ENCODE measurements at places on chromosomes 11 and 22.

GRCh38 chr11:127274328-127274676 lies 273.7 kb upstream of the KIRREL3 start:
- DNase-seq = no peak

- DNase-seq = no peak
These were observed 94.9 kb upstream of the ALX4 start for GRCh38 chr11:44404736-44405395.

- no peak for DNase-seq
These were observed 117.5 kb upstream of the RRM1 start for GRCh38 chr11:3977078-3977477.

- DNase-seq = no peak
These were observed 15.0 kb downstream of the TEAD1 start for GRCh38 chr11:12689029-12689755.

- no peak for DNase-seq
These were observed 12.3 kb downstream of the TSPAN32 start for GRCh38 chr11:2314136-2314524.

- peak; percentile 54 for DNase-seq
These were observed 5.2 kb downstream of the FXYD2 start for GRCh38 chr11:117819096-117820040.

DNA sequence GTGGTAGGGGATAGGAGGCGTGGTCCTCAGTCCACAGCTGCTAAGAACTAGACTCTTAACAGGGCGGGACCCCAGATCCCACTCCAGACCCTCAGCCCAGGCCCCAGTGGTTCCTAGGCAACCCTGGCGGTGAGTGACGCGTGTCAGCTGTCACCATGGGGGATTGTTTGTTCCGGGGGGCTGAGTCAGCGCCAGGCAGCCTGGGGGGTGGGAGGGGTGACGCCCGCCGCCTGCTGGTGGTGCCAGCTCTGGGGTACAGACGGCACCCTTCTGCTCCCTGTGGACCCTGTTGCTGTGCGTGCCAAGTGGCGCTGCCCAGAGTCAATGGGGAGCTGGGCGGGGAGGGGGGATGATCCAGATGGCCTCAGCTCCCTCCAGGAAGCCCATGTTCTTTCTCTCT lies 2.5 kb downstream of the CNIH2 start:
- DNase-seq = no peak

DNA sequence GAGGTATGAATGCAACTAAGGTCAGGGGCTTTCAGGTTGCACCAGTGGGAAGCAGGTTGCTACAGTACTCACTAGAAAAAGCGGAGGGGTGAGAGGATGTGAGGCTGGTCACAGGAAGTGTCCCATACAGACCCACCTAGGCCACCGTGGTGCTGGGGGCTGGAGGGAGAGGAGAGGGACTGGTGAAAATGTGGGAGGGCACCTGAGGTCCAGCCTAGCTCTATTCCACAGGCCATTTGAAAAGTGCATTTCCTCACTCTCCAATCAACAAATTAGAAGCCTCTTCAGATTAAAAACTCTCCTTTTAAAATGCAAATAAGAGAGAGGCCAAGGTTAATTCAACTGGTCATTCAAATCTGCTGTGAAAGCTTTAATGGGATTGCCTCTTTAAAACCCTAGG lies 38.6 kb upstream of the NCAM1 start:
- no peak for DNase-seq

DNA sequence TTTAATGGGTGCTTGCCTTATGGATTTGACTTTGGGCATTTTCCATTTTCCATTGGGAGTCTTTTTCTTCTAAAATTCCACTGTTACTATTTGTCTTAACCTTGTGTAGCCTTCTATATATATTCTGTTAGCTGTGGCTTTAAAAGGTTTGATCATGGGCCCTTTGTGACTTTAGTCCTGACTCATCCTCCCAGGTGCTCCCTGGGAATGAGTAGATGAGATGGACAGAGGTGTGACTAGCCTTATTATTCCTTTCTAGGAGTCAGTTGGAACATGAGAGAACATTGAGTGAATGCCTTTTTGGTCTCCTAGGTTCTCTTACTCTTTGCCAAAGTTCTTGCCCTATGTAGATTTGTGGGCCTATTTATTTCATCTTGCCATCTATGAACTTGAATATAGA lies 39.0 kb downstream of the DDX10 start:
- DNase-seq = no peak

- no peak for DNase-seq
These were observed 5.1 kb downstream of the LRRC51 start for GRCh38 chr11:72085621-72086351.

DNA sequence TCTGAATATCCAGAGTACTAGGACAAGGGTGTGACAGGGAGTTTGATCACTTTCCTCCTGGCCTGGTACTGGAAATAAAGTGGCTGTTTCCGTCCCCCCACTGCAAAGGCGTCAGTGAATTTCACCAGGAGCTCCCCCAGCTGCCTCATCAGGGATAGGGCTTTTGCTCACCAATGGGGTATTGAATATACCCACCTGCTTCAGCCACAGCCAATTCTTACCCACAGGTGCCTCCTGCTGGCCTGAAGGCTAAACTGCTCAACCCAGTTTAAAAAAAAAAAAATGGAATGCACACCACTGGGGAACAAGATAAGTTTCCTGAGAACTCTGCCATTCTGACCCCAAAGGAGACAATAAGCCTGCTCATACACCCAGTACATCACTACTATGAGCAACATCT lies 65.3 kb upstream of the MS4A8 start:
- DNase-seq = no peak

GRCh38 chr11:97717922-97718321 lies 1302.8 kb upstream of the CNTN5 start:
- no peak for DNase-seq

- no peak for DNase-seq
These were observed 49.3 kb upstream of the SYT13 start for GRCh38 chr11:45335434-45335833.

- DNase-seq = no peak
These were observed 60.1 kb upstream of the PHF21B start for GRCh38 chr22:45069925-45070324.

DNA sequence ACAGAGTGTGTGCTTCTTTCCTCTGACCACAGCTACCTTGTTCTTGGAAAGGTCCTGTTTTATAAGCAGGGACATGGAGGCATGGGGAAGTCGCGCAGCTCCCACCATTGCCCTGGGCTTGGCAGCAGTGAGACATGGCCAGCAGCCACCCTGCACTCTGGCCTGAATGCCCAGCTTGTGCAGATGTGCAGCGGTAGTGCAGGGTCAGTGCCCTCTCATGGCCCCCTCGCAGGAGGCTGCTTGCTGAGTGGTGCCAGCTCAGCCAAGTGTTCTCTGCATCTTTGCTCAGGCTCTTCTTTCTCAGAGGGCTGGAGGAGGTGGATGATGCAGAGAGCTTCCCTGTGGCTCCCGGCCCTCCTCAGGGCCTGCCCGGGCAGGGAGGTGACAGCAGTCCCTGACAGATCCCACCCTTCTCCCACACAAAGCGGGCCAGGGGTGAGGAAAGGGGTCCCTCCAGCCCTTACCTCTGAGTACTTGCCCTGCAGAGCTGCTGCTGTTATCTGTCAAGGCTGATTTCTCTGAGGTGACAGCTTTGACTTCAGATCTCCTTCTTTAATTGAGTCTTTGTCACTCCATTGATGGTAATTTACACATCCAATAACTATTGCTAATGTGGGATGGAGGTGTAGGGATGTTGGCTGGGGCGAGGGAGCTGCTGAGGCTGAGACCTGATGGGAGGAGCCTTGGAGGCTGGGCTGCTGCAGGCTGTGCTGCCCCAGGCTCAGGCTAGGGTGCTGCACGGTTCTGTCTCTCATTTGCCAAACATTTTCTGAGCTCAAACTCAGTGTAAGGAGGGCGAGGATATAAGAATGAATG lies 47.4 kb upstream of the B3GAT1 start:
- DNase-seq = no peak

GRCh38 chr22:38312261-38312800 lies 4.9 kb downstream of the CSNK1E start:
- DNase-seq = no peak

DNA sequence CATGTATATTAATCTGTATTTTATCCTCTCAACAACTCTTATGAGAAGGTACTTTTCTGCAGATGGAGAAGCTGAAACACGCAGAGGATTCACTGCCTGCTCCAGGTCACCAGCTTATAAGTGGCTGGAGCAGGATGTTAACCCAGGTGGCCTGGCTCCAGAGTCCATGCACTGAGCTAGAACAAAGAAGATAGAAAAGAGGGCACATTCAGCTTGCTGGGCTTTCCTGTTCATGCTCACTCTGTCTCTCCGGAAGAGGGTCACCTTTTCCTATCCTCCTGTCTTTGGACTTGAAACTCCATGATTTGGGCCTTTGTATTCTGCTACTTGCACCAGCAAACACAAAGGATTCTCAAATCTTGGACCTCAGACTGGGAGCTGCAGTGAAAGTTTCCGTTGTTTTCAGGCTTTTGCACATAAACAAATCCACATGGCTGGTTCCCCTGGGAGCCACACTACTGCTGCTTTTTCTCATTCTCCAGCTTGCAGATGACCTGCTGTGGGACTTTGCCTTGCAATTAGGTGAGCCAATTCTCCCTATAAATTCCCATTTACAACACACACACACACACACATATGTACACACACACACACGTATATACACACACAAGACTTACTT lies 117.3 kb upstream of the GRK3 start:
- no peak for DNase-seq

DNA sequence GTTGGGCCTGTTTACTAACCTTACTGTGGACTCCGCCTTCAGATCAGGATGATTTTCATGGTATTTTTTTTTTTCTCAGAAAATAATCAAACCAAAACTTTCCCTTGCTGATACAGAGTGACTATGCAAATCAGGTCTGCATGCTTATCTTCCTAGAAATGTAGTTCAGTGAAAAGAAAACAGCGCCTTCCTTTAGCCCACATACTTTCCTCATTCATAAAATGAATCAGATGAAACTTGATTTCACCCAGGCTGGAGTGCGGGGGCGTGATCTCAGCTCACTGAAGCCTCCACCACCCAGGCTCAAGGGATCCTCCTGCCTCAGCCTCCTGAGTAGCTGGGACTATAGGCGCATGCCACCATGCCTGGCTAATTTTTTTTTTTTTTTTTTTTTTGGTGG lies 26.0 kb downstream of the ZNRF3 start:
- no peak for DNase-seq

GRCh38 chr11:63719987-63720386 lies 38.7 kb downstream of the RTN3 start:
- DNase-seq = peak; percentile 43

GRCh38 chr11:33753304-33753967 lies 17.2 kb upstream of the CD59 start:
- peak; percentile 85 for DNase-seq

Measured in fibroblast of lung (primary cell).